ENCODE measurements at places on chromosomes 5 and 9.

DNA sequence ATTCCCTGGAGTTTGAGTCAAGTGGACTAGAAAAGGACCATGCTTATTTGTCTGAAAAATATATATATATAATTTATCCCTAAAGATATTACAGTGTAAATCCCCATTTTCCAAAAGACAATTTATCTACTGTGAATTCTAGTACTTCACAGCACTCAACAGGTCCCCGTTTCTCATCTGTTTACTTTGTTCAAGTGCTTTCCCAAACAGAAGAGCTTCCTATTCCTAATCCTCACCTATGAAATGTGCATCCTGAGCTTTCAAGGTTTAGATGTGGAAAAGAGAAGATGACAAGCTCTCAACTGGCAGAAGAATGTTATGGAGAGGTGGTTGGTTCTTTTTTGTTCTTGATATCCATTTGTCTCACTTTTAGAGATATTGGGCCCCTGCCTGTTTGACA lies 401.6 kb upstream of the ZNF608 start:
- no peak for DNase-seq

- DNase-seq: no peak
Measured at GRCh38 chr9:87803166-87803565, 77.2 kb downstream of the CTSL start.

GRCh38 chr9:94916956-94917355 lies 190.5 kb downstream of the AOPEP start:
- DNase-seq: no peak

DNA sequence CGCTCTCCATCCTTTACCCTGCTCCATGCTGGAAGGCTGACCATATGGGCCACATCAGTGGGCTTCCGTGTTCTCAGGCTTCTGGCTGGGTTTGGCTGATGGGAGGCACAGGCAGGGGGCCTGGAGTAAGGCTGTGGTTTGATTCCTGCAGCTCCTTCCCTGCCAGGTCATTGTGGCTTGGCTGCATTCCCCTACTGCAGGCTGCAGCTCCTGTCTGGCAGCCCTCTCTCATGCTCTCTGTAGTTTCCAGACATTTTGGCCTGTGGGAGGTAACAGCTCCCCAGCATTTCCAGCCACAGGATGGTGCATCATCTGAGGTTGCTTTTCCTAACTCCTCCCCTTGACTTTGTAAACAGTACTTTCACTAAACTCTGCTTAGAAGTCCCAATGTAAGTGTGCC lies 102.0 kb upstream of the PTPN3 start:
- no peak for DNase-seq

DNA sequence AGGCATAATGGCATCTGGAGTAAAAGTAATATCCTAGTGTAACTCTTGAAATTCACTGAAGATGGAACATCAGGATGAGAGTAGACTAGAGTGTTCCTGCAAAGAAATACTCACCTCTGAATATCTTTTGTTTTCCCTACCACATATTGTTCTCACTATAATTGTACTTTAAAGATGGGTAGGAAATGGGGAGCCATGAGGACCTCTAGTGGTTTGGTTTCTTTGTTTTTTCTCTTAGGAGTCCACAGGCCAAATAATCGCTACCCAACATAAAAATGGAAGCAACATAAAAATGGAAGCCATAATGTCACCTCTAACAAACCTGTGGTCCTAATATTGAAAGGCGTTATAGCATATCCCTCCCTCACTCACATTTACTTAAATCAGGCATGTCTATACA lies 2375.8 kb downstream of the MAT2B start:
- DNase-seq: no peak

GRCh38 chr9:110340306-110340705 lies 2.6 kb upstream of the TXNDC8 start:
- no peak for DNase-seq

- no peak for DNase-seq
Measured at GRCh38 chr5:43691893-43692292, 88.9 kb downstream of the NNT start.

- no peak for DNase-seq
Measured at GRCh38 chr5:179311581-179311980, 33.7 kb downstream of the ADAMTS2 start.

GRCh38 chr5:159668556-159668955 lies 247.7 kb upstream of the ADRA1B start:
- no peak for DNase-seq

GRCh38 chr5:62707131-62707530 lies 128.5 kb downstream of the LRRC70 start:
- DNase-seq: no peak

DNA sequence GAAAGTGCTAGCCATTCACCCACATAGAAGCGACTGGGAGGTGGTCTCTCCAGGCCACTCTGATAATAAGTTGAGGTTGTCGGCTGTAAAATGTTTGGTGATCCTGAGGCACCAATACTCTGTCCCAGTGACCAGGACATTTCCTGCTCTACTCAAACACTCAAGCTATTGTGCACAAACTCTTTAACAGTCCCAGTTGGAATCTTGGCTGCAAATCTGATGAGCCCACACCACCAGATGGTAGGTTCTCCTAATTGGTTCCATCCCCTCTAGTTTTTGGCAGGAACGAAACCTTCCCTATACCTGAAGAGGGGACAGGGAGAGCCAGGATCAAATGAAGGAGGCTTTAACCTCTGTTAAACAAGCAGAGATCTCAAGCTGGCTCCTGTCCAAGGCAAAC lies 14.3 kb downstream of the GRIA1 start:
- DNase-seq: no peak

- no peak for DNase-seq
Measured at GRCh38 chr9:84325347-84325973, 15.1 kb downstream of the SLC28A3 start.

DNA sequence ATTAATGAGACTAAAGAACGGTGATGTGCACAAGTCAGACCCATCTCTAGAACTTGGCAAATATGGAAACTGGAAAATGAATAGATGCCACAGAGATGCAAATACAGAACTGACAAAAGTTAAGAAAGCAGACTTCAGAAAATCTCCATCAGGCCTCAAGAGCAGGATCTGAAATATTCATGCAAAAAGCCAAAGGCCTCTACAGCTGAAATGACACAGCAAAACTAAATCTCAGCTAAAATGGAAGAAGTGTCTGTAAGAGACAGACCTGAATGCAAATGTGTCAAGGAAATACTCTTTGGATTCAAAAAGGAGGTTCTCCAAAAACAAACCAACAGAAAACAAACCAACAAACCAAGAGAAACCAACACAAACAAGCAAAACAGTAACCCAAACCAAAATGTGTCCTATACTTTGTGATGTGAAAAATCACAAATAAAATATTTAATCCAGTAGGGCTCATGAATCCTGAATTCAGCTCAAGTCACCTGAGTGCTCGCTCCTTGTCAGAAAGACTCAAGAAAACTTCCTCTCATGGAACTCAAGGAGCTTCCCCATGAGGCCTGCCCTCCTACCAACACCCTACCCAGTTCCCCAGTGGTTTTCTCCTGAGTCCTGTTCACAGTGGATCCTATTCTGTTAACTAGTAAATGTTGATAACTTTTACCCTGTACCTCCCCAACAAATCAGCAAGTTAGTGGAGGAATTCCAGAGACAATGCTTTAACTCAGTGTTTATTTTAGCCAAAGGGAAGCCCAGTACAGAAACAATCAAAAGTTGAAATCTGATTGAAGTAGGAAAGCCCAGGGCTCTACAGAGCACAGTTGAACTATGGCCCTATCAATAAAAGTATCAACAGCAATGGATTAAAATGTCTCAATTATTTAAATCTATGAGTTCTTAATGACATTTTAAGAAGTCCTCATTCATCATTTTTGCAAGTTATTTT lies 14.6 kb downstream of the MRPS27 start:
- no peak for DNase-seq

DNA sequence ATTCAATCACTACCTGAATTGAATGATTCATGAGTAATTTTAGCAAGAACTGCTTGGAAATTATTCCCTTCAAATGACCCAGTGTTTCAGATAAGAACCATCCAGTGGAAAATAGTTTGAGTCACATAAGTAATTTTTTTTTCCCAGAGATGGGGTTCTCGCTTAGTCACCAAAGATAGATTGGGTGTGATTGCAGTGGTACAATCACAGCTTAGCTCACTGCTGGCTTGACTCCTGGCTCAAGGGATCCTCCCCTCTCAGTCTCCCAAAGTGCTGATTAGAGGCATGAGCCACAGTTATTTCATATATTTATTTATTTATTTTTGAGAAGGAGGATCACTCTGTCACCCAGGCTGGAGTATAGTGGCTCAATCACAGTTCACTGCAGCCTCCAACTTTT lies 574.5 kb upstream of the ARRDC3 start:
- DNase-seq: no peak

GRCh38 chr9:21110708-21111576 lies 30.7 kb downstream of the IFNW1 start:
- no peak for DNase-seq

DNA sequence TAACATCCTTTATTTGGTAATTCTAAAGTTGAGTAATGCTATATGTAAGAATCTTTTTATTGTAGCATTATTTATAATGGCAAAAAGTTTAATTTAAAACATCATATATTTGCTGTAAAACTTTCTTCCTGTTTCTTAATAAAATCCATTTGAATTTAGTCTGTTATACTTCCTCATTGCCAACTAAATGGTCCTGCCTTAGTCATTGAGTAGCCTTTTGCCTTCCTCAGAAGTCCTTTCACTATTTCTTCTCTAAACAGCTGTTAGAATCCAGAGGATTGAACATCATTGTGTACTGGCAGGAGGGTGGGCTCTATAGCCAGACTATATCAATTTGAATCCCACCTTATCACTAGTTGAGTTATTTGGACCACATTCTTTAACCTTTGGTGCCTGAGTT lies 11.0 kb downstream of the SLC44A1 start:
- no peak for DNase-seq

DNA sequence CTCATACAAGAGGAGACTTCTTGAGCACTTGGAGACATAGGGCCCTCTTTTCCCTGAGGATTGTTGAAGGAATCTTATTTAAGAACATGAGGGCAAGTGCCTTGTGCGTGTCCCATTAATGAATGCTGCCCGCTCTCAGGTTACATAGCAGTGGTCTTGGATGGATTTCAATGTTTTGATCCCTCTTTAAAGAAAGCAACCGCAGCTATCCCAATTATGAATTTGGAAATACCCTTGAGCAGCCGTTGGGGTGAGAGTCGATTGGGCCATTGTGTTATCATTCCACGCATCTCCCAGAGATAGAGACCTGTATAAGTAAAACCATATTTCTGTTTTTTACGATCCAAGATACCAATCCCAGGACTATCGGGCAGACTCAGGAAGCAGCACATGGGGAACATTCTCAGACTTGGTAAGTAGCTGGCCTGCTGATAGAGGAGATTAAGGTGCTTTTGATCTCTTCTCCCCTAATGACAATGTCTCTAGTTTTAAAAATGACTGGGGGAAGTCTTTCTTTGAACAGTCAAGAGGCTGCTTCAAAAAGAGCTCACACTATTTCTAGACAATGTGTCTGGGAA lies 145.3 kb downstream of the MACROH2A1 start:
- DNase-seq: no peak

Data from left forelimb (tissue), 1 donor.